Osteocyte (in vitro differentiated cells): ENCODE measurements at places on chromosomes 11 and 22. TPM values are rescaled to one million over a fixed set of nuclear protein-coding genes. Genes with fewer than 3 reads are reported as not detected.

The MOGAT2 gene
- not detected in 2 replicates for total RNA-seq

The OR10W1 gene
- total RNA-seq = not detected in 2 replicates

The KRTAP5-8 gene
- total RNA-seq = not detected in 2 replicates

DNA sequence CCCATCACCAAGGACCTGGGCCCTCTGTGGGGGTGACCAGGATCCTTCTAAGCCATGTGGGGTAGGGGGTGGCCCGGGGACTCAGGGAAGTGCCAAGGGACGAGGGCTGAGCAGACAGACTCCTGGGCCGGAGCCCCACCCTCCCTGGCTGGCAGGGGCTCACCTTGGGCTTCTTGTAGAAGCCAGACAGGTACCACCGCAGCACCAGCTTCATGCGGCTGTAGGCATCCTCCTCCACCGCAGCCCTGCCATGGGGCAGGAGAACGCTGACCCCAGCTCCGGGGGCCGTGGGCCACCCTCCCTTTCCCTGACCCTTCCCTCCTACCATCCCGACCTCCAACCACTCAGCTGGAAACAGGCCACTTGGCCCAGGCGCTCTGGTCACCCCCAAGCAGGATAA is 45.9 kb upstream of the CARS1 start:
- H3K27ac ChIP-seq = no peak overlapping the region
- H3K4me3 ChIP-seq = no peak overlapping the region
- H3K4me1 ChIP-seq = no peaks in the 10 kb centered on the region

DNA sequence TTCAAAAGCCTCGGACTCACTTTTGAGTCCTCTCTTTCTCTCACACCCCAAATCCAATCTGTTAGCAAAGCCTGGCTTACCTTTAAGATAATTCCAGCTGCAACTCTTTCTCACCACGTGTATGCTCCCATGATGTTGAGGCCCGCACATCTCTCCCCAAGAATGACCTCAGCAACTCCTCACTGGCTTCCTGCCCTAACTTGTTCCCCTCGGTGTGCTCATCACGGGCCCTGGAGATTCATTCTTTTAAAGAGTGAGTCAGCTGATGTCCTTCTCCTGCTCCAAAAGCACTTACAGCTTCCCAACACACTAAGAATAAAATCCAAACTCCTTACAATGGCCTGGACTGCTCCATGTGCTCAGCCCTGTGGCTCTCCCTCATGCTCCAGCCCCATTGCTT is 1041.3 kb downstream of the OPCML start:
- no peaks in the 10 kb centered on the region for H3K27me3 ChIP-seq
- no peak overlapping the region for H3K4me3 ChIP-seq
- no peak overlapping the region for H3K27ac ChIP-seq
- H3K36me3 ChIP-seq = no peaks in the 10 kb centered on the region
- H3K4me1 ChIP-seq = peaks cover 2% of the 10 kb centered on the region

DNA sequence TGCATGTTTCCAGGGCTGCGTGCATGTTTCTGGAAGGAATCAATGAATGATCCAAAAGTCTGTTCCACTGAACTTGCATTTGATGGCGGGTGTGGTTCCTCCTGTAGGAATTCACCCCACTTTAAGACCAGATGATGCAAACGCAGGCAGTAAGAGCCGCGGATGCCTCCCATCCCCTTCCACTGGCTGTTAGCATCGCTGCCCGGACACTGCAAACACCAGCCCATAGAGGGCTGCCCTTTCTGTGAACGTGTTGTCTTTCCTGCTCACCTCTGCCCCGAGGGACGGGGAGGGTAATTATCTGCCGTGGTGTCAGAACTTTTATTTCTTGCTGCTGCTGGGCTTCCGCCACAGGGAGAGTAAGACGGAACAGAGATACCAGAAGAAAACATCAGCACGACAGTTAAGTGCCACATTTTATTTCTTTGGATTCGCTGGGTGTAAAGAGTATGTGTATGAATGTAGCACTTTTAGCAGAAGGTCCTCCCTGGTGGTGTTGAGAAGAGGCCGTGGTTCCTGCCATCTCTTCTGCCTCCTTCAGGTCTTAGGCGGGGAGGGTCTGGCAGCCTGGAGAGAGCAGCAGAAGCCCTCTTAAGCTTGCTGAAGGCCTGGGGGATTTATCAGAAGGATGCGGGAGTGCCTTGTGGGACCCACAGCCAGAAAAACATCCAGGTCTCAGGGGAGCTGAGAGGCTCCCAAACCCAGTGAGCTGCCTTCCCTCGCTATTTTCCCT is 53.2 kb upstream of the NECTIN1 start:
- no peaks in the 10 kb centered on the region for H3K4me1 ChIP-seq
- DNase-seq = no peak
- H3K27ac ChIP-seq = no peak overlapping the region
- no peak overlapping the region for H3K4me3 ChIP-seq
- peaks cover 3% of the 10 kb centered on the region for H3K36me3 ChIP-seq

DNA sequence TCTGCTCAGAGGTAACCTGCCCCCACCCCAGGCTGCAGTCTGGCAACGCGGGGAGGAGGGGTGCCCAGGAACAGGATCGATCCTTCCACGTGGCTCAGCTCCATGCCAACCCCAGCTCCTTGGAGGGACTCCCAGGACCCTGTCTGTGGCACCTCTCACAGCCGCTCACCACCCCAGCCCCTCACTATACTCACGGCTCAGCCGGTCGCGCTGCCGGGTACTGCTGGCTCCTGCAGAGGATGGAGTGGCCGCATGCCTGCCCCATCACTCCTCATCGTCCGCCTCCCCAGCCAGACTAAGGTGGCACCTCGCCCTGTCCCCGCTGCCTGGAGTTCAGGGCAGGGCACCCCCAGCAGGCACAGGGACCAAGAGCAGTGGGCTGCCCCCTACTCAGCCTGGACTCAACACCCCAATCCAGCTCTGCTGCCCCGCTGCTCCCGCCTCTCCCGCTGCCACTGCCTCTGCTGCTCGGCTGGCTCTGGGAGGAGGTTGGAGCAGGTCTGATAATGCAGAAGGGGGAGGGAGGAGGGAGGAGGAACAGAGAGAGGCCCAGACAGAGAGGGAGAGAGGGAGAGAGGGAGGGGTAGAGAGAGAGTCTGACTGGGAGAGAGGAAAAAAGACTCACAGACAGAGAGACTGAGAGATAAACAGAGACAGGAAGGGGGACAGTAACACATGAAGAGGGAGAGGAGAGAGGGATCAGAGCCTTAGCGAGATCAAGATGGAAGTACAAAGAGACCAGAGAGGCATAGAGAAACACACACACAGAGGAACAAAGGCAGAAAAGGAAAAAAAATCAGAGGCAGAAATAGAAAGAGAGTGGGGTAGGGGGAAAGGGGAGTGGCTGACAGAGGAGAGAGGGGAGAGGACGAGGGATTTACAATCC is at the start of gene PDE2A:
TSS of gene PDE2A (minus strand) at position 480 of the 886 bp plus-strand sequence. CDS start at position 265, 215 bp downstream.
- H3K27ac ChIP-seq = no peak within 1 kb of the TSS
- DNase-seq = no peak
- peaks cover 83% of the 10 kb centered on the region for H3K27me3 ChIP-seq
- H3K4me3 ChIP-seq = no peak within 1 kb of the TSS
